ENCODE measurements at places on chromosomes 2 and 18.

GRCh38 chr2:47868611-47869352, 37.5 kb downstream of the FBXO11 start:
- no peak for DNase-seq

DNA sequence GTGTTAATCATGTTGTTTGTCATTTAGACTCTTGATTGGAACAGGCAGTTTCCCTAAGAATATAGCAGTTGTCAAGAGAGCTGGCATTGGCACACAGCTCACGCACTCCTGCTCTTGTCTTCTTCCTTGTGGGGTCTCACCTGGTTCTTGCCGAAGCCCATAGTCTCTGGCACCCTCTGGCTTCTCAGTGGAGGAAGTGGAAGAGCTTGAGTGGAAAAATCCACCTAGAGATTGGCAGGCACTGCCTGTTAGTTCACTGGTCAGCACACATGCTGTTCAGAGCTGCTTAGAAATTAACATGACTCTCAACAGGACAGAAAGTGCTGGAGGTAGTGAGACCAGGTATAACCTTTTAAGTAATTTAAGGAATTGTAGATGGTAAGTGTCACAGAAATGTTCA, 28.3 kb downstream of the SCTR start:
- no peak for DNase-seq

- DNase-seq: no peak
These were observed 14.2 kb upstream of the ANKRD44 start for GRCh38 chr2:197324801-197325200.

DNA sequence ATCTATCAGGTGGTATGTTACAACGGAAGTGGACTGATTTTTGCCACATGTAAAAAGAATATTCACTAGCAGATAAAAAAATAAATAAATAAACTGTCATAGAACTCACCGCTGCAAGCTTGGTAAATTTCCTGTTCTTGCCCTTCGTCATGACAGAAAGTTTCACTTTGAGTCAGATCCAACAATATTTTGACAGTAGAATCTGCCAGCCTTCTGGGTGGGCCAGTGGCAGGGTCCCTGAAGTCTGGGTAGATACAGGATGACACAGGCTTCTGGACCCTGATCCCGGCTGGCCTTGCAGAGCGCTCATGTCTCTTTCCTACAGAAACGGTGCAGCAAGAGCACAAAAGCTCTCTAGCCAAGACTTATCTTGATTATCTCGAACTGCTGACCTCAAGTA, 97.8 kb upstream of the PMAIP1 start:
- no peak for DNase-seq

GRCh38 chr2:80896576-80896975, 592.0 kb upstream of the LRRTM1 start:
- DNase-seq: no peak

DNA sequence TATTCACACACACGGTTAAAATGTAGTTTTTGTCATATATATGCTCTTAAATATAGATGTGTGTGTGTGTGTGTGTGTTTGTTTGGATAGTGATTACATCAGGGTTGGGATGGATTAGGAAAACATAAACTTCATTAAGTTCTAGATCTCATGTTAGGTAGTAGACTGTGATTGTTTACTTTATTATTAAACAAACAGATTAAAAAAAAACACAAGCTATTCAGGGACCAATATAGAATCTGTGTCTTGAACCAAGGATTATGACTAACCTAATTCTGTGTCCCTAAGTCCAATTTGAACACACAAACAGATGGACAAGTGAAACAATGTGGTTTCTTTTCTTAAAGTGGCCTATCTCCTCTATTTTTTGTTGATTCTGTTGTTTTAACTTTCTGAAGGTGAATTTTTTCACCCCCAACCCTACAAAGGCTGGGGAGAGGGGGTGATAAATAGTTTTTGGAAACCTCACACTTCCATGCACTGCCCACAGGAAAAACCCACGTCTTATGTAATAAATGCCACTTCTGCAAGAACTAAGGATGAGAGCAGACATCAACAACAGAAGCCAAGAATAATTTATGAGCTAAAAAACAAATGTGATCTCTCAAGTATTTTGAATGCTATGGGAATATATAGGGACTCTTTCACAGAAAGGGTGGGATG, 40.7 kb downstream of the IL1R2 start:
- DNase-seq: no peak

- DNase-seq: no peak
These were observed 18.5 kb downstream of the PDCL3 start for GRCh38 chr2:100581277-100581612.

Data from esophagus squamous epithelium (tissue), 5 donors.